ENCODE measurements at places on chromosomes 3 and 15.

DNA sequence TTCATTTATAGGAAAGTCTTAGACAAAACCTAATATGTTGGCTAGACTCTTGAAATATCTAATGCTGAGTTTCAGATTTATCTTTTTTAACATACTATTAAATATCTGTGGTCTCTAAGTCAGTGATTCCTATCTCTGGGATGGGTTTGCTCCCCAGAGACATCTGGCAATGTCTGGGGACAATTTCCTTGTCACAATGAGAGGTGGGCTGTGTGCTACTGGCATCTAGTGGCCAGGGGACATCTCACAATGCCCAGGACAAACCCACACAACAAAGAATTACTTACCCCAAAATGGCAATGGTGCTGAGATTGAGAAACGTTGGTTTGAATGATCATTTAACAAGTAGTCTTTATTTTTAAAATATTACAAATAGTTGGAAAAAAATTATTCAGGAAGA is 602.1 kb downstream of the MAGI1 start:
- peak; percentile 16 for DNase-seq

DNA sequence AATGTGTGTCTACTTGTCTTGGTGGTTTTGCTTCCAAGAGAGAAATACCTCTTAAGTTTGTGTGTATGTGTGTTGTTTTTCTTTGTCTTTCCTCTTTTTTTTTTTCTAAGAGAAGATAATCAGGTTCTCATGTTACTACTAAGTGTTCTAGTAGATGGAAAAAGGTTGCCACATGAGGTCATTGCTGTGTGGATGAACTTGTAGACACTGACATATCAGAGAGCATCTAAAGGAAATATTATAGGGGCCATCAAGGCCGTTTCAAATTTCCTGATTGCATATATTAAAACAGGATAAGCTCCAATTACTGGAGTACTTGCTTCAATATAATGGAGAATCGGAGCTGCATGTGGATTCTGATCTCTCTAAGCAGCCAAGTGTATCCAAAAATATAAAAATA is 747.5 kb downstream of the NR2F2 start:
- peak; percentile 35 for DNase-seq

GRCh38 chr3:24296441-24297205 is 198.0 kb downstream of the THRB start:
- no peak for DNase-seq

GRCh38 chr3:94460931-94461330 is 398.1 kb downstream of the NSUN3 start:
- no peak for DNase-seq

DNA sequence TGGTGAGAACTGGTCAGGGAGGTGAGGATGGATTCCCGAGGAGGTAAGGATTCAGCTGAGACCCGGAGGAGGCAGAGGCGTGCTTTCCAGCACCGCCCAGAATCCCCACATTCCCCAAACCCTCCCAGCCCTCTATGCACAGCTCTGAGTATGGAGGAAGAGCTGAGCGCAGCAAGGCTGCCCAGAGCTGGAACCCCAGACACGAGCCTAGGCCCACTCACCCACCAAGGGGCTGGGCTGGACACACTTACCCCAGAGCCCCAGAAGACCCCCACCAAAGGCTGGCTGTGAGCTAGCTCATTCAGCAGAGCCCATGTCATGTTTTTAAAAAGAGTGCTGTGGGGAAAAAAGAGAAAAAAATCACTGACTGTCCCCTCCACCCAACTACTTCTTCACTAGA is 271.5 kb downstream of the XXYLT1 start:
- DNase-seq, result no peak

GRCh38 chr3:48561045-48561736 is 2.4 kb downstream of the UCN2 start:
- DNase-seq, result no peak

DNA sequence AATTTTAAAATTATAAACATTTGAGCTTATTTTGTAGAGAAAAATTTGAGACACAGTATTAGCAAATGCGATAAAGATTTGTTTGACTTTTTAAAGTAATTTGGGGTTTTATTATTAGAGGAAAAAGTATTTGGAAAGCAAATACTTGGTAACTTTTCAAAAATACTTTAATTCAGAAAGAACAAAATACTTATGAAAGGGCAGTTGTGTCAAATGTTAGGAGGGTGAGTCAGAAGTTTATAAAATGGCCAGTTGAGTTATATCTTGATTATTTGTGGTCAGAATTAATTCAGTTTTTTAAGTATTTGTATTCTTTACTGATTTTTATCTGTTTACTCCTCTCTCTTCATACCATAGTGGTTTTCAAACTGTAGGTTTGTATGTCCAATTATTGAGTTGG is 12.1 kb downstream of the LACTB start:
- no peak for DNase-seq

GRCh38 chr15:74242441-74243185 is 6.5 kb downstream of the CCDC33 start:
- DNase-seq, result no peak

DNA sequence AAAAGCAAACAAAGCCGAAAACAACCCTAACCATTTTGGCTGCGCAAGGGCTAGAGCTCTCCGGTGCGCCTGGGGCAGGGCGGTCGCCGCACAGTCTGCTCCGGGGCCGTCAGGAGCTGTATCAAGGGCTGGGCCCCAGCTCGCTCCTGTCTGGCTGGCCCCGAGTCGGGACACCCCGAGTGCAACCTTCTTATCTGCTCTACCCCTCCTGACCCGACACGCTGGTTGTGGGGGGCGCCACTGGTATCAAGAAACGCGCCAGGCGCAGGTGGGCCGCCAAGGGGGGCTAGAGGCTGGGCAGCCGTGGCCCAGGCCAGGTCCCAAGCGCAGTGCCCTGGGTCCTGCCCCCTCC is 36.0 kb downstream of the NR2F2 start:
- no peak for DNase-seq

DNA sequence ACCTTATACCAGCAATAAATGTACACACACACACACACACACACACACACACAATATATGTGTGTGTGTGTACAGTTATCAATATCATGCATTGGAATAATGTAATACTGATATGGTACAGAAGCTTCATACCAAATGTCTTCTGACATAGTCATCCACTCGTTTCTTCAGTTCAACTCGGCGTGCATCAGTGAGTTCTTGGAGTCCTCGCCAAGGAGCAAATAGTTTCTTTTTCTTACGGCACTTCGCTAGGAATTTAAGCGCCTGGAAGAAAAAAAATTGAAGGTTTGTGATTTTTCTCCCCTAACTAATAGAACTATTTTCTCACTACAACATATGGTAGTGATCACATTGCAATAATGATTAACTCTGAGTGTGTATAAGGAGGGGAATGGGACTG is 32.1 kb upstream of the GOLGB1 start:
- DNase-seq, result no peak

DNA sequence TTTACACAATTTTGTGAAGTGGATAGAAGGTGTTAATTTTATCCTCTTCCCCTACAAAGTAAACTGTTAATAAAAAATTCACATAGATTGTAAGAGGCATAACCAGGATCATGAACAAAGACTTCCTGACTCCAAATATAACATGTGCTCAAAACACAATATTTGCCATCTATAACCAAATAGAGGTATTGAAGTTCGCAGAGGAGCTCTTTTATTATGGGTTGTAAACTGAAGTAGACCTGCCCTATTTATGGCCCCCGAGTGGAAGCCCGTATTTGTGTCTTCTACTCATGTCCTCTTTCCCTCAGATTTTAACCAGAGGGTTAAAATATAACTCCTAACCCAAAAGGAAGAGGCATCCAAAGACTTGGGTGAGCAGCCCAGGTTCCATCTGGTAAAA is 285.6 kb upstream of the COL8A1 start:
- DNase-seq, result no peak

DNA sequence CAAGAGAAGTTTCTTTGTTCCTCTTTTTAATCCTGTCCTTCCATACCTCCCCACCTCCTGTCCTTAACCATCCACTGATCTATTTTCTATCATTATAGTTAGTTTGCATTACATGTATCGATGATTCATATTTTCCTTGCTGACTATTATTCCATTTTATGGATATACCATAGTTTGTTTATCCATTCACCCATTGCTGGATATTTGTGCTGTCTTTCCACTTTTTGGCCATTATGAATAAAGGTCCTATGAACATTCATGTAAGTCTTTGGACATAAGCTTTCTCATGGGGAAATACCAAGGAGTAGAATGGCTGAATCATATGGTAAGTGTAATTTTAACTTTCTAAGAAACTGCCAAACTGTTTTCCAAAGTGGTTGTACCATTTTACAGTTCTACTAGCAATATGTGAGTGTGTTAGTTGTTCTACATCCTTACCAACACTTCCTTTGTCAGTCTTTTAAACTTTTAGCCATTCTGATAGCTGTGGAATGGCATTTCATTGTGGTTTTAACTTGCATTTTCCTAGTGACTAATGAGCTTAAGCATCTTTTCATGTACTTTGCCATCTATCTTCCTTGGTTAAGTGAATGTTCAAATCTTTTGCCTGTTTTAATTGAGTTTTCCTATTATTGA is 11.7 kb downstream of the ATP6V1A start:
- DNase-seq, result no peak

GRCh38 chr15:23395030-23395692 is 40.6 kb downstream of the GOLGA8S start:
- DNase-seq, result no peak

- peak; percentile 31 for DNase-seq
These were observed 22.9 kb upstream of the TPM1 start for GRCh38 chr15:63019511-63020109.

- no peak for DNase-seq
These were observed 6.0 kb downstream of the KLF15 start for GRCh38 chr3:126351086-126351770.

DNA sequence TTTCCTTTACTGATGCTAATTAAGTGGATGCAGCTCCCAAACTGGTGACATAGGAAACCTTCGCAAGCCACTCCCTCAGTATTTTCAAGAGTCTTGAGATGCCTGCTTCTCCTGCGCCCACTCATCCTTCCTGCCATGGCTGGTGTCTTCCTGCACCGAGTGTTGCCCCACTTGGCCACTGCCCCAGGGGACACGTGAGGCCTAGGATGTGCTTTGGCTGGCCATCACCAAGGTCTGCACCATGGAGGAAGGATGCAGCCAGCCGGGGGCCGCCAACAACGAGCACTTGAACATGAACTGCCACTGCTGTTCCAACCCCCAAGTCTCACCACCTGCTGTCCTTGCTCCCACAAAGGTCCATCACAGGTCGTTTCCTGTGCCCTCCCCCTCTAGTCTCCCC is 34.1 kb downstream of the EPHB3 start:
- DNase-seq, result no peak

GRCh38 chr3:177932750-177933660 is 603.2 kb upstream of the KCNMB2 start:
- no peak for DNase-seq

DNA sequence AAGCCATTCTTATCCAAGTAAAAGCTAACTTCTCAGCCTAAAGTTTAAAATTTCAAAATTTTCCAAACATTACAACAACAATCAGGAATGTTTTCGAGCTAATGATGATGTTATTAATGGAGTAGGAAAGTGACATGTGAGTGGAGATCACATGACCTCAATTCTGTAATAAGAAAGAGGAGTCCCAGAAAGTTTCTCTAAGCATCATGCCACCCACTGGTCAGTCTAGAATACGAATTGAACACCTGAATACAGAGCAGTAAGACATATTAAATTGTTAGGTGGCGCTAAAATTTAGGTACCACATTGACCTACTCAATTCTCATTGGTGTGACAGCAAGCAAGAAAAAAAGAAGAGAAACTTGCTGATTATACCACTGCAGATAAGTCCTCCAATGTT is 163.9 kb downstream of the DCLK3 start:
- no peak for DNase-seq

DNA sequence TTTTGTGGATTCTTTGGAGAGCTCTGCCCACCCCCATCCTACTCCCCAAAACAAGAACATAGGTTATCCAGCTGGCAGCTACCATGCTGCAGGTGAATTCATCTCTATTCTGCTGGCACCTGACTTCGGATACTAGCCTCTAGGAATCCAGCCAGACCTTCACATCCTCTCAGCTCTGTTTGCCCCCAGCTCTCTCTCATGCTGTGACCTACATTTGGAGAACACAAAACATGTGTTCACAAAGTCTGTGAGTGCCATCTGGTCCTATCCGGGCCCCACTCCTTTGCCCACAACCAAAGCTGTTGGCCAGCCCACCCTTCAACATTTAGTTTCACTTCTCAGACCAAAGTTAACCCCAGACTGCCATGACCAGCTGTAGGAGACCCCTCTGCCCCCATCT is 89.4 kb upstream of the C3orf80 start:
- no peak for DNase-seq

- no peak for DNase-seq
These were observed 108.1 kb upstream of the CCDC54 start for GRCh38 chr3:107269136-107269535.
